ENCODE measurements at places on chromosomes 5 and 9.

DNA sequence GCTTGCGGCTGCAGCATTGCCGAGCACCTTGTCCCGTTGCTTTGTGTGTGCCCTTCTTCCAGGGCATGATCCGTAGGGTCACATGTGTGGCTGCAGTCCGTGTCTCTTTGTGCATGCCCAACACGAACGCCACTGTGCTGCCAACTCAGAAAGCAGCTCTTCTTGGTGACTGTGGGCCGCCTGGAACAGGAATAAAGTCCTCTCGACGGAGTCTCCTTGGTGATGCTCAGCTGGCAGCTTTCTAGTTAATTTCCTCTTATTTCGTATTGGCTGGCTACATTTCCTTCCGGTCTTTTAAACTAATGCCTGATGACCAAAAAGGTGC, 5.8 kb downstream of the EXOC3 start:
- DNase-seq = no peak

DNA sequence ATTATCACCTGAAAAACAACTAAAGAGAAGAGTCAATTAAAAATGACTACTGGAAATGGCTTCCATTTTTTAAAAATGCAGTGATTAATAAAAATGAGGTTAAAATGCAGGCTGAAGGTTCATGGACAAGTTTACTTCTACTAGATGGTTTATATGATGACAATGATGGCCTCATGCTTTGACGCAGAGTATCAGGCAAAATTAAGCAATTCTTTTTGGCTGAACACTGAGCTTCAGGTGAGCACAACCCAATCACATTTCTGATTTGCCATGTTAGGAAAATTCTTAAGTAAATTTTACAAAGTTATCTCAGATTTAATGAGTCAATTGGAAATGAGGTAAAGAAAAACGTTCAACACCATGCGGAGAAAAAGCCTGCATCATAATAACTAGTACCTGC, 22.3 kb downstream of the DMGDH start:
- DNase-seq = no peak

GRCh38 chr5:150587016-150587415, 53.4 kb upstream of the SYNPO start:
- no peak for DNase-seq

DNA sequence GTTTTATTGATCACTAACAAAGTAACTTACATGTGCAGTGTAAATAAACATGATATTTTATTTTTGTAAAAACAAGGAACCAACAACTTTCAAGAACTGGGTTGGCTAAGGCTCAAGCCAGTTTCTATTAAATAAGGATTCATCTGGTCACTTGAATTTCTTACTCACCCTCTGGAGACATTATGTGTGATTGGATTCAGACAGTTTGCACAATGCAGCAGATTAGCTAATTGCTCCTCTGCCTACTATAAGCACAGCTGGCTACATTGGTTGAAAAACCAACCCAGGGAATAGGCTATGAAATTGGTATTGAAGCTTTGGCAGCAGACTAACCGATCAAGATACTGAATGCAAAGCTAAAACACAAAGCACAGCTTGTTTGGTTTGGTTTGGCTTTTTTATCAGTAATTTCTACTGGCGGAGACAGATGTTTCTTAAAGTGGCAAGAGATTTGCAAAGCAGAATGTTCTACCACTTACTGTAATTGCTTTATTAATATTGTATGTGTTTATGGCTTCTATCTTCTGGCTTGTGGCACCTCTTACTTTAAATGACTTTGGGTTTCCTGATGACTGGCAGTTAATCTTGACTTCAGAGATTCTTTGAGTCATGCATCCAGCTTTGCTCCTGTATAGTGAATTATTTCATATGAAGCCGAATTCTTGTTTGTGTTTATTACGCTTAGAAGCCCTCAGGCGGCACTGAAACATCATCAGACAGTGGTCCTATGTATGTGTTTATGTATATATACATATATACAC, 231.5 kb downstream of the MPDZ start:
- no peak for DNase-seq

DNA sequence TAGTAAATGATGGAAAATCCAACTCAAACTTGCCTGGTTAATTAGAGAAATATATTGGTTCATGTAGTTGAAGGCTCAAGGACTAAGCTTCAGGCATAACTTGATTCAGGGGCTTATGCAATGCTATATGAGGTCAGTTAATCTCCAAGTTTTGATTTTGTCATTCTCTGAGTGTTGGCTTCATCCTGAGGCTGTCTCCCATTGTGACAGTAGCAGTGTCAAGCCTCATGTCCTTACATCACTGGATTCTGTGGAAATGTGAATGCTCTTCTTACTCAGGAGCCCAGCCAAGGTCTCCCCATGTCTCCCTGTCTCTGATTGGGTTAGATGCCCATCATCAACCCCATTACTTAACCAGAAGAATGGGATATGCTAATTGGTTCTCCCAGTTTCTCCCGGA, 44.4 kb upstream of the SNX2 start:
- no peak for DNase-seq

GRCh38 chr9:2269778-2270177, 254.6 kb downstream of the SMARCA2 start:
- DNase-seq = no peak

DNA sequence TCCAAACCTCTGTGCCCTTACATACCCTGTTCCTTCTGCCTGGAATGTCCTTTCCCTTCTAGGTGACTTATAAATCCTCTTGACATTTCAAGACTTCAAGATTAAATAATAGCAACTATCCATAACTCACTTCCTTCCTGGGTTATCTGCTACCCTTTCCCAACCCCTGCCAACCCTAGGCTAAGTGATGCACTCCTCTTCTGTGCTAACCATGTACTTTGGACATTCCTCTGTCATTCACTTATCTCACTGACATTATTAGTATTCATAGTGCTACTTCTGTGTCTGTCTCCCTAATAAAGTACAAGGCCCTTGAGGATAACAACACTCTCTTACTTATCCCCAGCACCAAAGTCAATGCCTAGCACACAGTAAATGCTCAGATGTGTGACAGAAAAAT, 307.1 kb downstream of the ENC1 start:
- no peak for DNase-seq

GRCh38 chr9:113598883-113599282, 135.4 kb downstream of the RGS3 start:
- no peak for DNase-seq

- DNase-seq = no peak
Measured at GRCh38 chr5:175897285-175897684, 25.9 kb downstream of the CPLX2 start.

- peak; percentile 32 for DNase-seq
Measured at GRCh38 chr5:149113669-149114068, 27.6 kb upstream of the ABLIM3 start.

GRCh38 chr5:39506211-39506610, 81.4 kb upstream of the DAB2 start:
- DNase-seq = no peak

- no peak for DNase-seq
Measured at GRCh38 chr5:156526081-156526925, 199.3 kb downstream of the SGCD start.

- no peak for DNase-seq
Measured at GRCh38 chr9:99782962-99783718, 38.5 kb upstream of the NR4A3 start.
